ENCODE measurements at places on chromosomes 1 and 21. TPM values are rescaled to one million over a fixed set of nuclear protein-coding genes. Genes with fewer than 3 reads are reported as not detected.

DNA sequence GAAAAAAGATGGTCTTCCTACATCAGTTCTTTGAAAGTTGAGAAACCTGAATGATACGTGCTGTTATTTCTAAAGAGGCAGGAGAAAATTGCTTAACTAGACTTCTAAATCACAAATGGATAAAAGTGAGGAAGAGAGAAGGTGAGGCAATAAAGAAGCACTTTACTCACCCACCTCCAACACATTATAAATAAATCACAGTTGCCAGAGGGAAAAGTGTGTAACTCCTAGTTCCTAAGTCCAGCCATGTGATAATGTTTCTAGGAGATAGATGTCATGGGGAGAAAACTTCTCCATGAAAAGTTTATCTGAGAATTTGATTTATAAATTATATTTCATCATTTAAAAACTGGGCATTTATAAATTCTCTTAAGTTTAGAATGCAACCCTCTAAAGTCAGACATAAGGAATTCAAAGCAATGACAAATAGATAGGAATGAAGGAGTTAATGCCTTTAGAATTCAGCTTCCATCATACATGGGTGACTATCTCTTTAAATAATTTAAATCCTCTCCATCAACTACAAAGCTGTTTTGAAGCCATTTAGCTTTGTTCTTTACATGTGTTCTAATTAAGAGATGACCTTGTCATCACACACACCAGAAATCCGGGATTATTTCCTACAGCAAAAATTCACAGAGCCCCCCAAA is 60.0 kb downstream of the NRIP1 start:
- no peak for DNase-seq

The SEMA4A gene
- polyA plus RNA-seq: 20.4 TPM

DNA sequence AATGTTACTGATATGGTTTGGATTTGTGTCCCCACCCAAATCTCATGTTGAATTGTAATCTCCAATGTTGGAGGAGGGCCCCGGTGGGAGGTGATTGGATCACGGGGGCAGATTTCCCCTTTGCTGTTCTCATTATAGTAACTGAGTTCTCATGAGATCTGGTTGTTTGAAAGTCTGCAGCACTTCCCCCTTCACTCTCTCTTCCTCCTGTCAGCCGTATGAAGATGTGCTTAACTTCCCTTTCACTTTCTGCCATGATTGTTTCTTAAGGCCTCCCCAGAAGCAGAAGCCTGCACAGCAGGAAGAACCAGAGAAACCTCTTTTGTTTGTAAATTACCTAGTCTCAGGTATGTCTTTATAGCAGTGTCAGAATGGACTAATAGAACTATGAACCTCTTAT is 28.4 kb downstream of the TRIM33 start:
- DNase-seq: no peak

GRCh38 chr1:38584448-38585355 is 274.9 kb downstream of the RRAGC start:
- no peak for DNase-seq

DNA sequence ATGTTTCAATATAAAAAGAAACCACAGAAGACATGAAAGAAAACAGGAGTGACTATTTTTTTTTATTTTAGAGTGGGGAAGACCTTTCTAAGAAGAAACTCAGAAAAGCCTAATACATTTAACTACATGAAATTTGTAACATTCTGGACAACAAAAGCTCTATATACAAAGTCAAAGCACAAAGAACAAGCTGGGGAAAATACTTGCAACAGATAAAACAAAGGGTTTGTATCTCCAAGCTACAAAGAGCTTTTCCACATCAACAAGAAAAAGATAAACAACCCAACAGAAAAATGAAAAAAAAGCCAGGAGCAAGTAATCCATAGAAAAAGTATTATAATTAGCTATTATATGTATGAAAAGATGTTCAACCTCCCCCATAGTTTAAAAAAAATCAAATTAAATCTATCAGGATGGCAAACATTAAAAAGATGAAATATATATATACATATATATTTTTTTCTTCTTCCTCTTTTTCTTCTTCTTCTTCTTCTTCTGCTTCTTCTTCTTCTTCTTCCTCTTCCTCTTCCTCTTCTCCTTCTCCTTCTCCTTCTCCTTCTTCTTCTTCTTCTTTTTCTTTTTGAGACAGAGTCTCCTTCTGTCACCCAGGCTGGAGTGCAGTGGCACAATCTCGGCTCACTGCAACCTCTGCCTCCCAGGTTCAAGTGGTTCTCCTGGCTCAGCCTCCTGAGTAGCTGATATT is 49.1 kb upstream of the EPS8L3 start:
- DNase-seq: no peak

DNA sequence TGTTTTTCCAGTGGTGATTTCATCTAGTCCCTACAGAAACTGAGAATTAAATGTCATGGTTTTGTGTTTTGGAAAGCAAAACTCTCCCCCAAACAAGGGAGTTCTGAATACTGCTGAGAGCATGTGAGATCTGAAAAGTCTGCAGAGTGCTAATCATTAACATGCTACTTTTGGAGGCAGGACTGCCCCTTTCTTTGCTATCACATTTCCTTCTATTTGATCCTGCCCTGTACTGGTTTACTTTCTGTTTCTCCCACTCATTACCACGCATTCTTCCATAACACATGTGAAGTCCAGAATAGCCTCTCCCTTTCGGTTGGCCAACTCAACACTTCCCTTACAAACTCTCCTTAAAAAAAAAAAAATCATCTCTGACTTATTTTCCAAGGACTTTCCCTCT is 63.6 kb downstream of the GADD45A start:
- no peak for DNase-seq

DNA sequence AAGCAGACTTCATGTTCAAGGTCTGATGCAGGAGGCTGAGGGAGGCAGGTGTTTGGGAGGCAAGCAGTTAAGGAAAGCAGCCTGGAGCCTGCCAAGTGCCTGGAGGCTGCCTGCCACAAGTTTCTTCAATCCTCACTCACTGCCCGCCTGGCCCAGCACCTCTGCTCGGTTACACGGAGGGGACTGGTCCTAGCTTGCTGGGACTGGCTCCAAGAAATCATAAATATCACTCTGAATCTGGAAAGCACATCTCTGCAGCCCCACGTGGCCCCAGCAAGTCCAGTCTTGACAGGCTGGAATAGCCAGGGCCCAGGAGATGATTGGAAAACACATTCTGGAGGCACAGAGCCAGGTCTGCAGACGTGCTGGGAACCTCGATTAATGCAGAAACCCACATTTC is 83.9 kb downstream of the BCAR3 start:
- no peak for DNase-seq

- DNase-seq: no peak
Observed at GRCh38 chr1:207155028-207155427, 51.0 kb downstream of the C4BPA start.

- DNase-seq: no peak
Observed at GRCh38 chr1:65147424-65148177, 402 bp upstream of the AK4 start.

DNA sequence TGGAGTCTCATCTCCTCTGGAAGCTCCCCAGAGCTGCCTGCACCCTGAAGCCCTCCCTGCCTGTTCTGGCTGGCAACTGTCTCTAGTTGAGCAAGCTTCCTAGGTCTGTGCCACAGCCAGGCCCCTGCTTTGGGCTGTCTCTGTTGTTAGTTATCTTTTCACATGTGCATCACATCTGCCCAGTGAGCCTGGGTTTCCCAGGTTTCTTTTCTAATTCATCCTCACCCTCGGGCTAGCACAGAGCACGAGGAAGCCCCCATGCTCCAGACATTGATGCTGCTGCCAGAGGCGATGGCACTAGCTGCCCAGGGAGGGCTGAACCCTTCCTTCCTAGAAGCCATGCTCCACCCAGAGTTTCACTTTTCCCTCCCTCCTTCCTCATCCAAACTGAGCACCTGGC is 27.2 kb downstream of the RASSF5 start:
- DNase-seq: no peak

The IFNAR1 gene
- polyA plus RNA-seq: 42.9 TPM

The RSPH1 gene
- 13.4 TPM for polyA plus RNA-seq

DNA sequence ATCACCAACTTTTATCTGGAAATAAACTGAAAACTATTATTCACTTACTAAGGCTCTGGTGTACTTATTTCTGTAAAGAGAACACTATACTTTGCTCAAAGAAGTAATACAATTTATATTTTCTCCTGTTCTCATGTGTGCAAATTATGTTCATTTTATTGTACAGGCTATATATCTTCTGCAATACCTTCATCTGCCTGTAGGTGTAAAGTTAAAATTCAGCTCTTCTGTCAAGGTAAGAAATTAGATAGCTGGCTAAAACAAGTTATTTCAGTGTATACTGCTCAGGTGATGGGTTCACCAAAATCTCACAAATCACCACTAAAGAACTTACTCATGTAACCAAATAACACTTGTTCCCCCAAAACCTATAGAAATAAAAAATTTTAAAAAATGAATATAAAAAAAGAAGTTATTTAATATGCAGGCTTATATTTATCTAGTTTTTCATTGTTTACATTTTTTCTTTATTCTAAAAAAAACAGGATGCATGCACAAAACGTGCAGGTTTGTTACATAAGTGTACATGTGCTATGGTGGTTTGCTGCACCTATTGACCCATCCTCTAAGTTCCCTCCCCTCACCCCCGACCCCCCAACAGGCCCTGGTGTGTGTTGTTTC is 81.5 kb downstream of the PTGER3 start:
- DNase-seq: no peak

DNA sequence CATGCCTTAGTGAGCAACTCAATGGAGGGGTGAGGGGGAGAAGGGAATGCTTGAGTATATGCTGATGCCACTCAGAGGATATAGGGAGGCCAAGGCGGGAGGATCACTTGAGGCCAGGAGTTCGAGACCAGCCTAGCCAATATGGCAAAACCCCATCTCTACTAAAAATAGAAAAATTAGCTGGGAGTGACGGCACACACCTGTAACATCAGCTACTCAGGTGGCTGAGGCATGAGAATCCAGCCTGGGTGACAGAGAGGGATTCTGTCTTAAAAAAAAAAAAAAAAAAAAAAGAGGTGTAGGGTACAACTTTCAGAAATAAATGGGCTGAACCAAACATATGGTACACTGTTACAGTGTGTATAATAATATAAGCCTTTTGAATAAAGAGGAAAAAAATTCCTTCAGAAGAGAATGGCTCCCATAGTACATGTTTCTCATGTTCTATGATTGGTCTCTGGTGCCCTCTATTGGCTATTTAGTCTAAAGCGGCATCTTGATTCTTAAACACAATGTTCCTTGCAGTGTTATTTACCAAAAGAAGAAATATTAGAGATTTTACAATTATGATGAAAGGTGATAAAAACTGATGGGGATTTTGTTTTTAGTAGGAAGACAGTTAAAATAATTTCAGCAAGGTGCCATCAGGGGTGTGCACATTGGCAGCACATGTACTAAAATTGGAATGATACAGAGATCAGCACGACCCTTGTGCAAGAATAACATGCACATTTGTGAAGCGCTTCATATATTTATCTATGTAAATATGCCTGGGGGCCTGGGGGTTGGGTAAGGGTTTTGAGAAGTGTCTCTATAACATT is 109.8 kb downstream of the PATJ start:
- peak; percentile 71 for DNase-seq

DNA sequence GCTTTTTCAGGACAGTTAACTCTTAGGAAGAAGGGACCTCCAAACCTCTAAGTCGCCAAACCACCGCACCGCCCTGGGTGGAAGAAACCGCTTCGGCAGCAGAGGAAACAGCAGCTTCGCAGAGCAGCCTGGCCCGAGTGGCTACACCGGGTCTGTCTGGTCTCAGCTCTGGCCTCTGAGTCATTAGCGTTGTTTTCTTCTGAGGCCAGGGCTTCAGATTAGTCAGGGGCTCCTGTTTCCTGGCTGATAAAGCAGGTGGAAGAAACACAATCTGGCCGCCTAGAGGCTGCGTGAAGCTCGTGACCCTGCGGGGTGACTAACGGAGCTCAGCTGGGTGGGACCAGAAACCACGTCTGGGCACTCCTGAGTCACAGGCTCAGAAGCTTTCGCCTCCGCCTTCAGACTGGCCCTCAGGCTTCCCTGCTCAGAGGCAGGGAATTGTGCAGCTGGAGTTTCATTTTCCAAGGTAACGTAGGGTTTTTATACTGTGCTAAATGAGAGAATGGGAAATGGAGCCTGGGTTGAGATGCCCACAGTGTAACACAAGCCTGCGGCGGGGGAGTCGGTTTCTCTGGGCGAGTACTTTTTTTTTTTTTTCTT is 44.9 kb downstream of the CHAF1B start:
- DNase-seq: peak; percentile 31

- no peak for DNase-seq
Observed at GRCh38 chr21:26653430-26653829, 80.3 kb upstream of the CYYR1 start.

DNA sequence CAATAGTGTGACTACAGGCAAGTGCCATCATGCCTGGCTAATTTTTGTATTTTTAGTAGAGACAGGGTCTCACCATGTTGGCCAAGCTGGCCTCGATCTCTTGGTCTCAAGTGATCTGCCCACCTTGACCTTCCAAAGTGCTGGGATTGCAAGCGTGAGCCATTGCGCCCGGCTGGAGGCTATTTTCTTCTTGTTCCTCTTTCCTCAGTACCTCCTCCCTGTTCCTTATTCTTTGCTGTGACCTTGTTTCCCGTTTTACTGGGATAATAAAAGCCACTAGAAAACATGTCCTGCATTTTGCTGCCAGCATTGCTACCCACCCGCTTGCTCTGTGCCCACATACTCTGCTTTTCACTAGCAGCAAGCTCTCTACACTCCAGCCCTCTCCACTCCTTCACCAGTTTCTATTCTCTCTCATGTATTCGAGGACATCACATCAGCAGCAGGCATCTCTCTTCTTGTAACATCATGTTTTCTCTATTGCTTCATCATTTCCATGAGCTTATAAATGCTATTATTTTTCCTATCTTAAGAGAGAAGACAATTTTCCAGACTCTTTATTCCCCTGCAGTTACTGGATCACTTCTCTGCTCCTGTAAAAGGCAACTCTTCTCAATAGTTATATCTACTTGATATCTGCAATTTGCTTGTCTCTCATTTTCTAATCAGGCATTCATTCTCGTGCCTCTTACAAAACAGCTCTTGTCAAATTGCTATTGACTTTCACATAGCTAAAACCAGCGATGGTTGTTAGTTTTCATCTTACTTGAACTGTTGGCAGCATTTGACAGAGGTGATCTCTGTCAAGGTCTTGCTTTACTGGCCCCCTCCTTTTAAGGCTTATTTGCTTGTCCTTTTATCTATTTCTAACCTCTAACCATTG is 34.5 kb upstream of the C21orf91 start:
- no peak for DNase-seq

DNA sequence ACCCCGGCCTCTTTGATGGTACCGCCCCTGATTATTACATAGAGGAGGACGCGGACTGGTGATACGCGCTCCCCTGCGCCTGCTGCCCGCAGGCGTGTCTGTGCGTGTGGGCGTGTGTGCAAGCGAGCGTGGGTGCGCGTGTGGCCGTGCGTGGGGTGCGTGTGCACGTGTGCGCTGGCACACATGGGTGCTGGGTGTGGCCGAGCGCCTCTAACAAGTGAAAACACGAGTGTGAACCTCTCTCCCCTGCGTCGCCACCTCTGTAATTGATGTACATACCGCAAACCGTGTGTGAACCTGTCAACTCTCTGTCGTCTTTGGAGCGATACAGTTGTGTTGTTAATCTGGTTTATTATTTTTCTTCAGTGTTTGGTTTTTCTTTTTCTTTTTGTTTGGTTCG is 87.8 kb upstream of the TMEM51 start:
- no peak for DNase-seq

The SYPL2 gene
- 6.5 TPM for polyA plus RNA-seq

GRCh38 chr21:40829791-40830190 is 17.2 kb downstream of the DSCAM start:
- no peak for DNase-seq

All from right renal pelvis (tissue), 4 donors.